ENCODE measurements at places on chromosomes 16 and 17.

DNA sequence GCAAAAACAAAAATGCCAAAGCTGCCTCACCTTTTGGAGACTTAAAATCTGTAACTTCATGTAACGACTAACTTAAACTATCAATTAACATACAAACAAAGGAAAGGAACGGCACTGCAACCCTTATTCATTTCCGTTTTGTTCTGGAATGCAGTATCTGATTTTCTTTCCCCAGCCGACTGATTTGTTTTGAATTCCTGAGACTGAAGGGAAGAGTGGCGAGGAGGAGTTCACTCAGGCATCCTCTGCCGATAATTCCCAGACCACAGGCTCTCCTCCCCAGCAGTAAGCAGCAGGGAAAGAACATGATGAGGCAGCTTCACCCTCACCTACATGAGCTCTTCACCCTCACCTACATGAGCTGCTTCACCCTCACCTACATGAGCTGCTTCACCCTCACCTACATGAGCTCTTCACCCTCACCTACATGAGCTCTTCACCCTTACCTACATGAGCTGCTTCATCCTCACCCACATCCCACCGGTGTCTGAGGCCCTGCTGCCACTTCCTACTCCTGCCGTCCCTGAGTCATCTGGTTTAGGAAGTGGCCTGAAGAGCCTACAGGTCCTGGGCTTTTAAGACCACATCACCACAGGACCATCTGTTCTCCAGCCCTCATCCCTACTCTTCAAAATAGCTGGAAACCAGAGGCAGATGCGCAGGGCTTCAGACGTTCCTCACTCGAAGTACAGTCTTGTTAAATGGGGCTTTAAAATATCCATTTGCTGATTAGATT lies 168.0 kb upstream of the RPH3AL start:
- DNase-seq: no peak

GRCh38 chr17:28001149-28001548 lies 41.3 kb upstream of the NLK start:
- DNase-seq: no peak

DNA sequence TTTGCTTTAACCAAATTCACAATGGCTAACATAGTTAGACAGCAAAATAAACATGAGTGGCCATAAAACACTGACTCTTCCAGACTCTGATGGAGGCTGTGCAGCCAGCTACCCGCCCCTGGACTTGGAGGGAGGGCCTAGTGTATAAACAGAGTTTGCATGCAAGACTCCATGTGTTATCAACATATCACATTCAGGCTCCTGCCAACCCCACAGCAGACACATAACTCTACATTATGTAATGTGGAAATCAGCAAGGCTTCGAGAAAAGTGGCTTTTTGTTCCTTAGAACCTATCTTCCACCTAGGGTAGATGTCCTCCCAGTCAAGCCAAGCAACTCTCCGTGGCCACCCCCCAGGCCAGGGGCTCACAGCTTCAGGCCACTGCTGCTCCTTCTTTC lies 19.3 kb upstream of the SOX9 start:
- no peak for DNase-seq

DNA sequence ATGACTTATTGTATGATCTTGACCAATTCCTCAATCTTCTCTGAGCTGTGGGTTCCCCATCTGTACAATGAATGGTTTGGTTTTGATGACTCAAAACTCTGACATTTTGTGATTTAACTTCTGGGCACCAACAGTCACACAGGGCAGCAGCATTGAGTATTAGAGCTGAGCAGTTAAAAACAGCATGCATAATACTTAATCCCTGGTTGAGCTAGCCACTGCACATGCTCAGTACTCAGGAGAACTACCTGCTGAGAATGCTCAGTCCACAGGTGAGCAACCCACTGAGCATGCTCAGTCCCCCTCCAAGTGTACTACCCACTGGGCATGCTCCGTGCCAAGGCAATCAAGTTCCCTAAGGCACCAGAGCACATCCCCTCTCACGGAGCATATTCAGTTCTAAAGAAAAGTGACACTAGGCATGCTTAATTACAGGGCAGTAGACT lies 68.7 kb downstream of the AIPL1 start:
- no peak for DNase-seq

DNA sequence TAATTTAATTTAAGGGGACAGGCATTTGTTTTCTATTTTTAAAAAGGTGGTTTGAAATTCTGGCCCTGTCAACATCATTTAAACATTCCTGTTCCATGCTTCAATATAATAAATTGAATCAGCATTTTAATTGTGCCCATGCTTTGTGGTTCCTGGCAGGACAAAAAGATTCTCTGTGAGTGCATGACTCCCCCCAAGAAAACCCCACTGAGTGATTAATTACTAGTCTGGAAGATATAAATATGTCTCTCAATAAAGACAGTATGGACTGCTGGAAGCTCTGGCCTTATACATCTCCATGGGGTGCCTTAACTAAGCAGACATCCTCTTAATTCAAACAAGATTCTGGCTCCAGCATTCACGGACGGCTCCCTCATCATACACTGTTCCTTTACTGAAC lies 95.0 kb upstream of the PSMD7 start:
- DNase-seq: no peak

DNA sequence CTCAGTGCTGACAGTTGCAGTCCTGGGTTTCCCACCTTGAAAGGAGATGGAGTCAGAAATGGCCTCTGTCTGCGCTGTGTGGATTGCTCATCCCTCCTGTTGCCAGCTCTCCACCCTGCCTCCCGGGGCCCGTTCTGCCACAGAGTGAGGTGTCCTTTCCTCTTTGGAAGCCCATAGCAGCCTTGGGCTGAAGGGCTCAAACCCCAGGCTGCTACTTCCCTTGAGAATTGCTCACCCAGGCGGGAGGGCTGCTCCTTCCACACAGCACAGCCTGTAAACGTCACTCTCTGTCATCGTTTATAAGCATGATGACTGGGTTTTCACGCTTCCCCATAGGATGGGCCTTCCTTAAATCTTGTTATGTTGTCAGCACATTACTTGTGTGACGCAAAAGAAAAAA lies 62.7 kb downstream of the FOXK2 start:
- DNase-seq: no peak

- DNase-seq: no peak
Measured at GRCh38 chr17:81309859-81310839, 15.0 kb upstream of the SLC38A10 start.

GRCh38 chr17:27868565-27868964 lies 24.6 kb downstream of the LYRM9 start:
- no peak for DNase-seq

- no peak for DNase-seq
Measured at GRCh38 chr17:38328620-38329019, 15.1 kb downstream of the GPR179 start.

GRCh38 chr17:3914312-3914670 lies 2.0 kb downstream of the P2RX1 start:
- DNase-seq: no peak

GRCh38 chr16:17266608-17267313 lies 204.0 kb downstream of the XYLT1 start:
- no peak for DNase-seq

DNA sequence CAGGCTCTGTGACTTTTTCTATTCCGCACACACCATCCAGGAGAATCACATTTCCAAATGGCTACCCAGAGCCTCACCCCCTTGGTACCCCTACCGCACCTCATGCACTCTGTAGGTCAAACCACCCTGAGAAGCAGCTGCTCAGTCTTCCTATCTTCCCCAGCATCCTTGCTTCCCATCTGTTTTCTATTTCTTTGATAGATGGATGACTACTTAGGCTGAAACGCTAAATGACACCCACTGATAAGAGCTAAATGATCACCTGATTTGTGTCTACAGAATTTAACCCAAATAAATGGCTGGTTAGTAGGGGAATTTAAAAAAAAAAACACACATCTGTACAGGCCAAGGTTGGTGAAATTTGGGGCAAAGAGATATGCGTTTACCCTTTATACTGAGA lies 17.6 kb upstream of the COX10 start:
- DNase-seq: no peak

GRCh38 chr16:64392456-64392855 lies 729.4 kb downstream of the CDH11 start:
- DNase-seq: no peak

DNA sequence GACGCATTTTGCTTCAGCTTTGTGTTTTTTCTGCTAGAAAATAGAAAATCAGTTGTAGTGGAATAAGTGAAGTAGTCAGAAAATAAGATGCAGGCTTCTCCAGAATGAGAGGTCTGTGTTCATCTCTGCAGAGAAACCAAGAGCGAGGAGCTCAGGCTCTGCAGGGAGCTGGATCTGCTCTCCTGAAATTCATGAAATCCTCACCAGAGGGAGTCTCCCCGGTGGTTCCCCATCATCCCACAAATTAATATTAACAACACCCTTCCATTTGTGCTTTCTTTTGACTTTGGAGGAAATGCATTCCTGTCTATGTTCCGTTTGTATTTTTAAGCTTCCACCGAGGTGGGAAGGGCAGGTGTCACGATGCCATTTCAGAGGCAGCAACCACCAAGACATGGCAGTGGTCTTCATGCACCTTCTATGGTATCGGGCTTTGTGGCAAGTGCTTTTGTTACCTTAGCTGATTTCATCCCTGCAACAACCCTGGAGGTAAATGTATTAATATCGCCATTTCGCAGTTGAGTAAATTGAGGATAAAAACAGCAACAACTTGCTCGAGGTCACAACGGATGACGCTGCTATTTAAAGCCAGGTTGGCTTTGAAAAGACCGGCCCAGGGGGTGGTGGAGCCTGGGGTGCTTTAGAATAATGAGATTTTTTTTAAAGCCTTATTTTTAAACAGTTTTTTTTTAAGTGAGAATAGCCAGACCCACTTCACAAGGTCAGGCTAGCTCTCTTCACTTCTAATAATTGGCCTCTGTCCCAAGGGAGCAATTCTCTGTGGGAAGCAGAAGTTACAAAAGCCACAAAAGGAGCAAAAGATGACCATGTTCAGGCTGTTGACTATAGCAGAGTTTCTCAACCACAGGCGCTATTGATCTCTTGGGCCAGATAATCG lies 367.6 kb upstream of the ERCC4 start:
- DNase-seq: no peak

- no peak for DNase-seq
Measured at GRCh38 chr16:78926723-78927210, 673.8 kb downstream of the MAF start.

DNA sequence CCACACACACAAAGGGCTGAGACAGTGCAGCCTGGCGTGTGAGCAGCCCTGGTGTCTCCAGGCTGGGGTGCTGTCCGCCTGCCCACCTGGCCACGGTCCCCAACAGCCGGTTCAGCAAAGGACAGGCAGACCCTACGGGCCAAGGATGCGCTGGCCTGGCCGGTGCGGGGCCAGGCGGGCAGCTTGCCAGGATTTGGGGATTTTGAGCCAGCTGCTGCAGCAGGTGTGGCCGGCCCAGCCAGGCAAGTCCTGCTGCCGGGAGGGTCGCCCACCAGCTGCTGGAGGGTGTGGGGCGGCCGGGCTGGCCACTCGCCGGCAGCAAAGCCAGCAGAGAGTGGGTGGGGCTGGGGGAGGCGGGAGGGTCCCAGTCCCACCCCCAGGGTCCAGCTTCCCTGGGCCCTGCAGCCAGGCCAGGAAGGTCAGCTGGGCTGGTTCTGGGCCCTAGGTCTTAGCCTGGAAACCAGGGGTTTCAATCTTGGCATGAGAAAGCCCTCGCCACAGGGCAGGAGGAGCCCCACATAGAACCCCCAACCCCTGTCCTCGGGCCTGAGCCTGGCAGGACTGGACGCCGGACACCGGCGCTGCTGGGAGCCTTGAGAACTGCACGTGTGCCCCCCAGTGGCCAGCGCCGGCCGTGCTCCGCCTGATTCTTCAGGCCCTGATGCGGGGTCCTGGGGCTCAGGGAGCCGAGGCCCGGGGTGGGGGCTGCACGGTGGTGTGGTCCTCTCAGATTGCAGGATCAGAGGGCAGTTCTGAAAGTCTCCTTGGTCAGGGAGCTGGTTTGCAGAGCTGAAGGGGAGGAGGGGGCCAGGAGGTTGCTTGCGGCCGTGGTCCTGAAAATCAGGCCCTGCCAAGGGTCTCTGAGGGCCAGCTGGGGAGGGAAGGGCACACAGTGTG lies 17.6 kb upstream of the SSTR5 start:
- DNase-seq: no peak

DNA sequence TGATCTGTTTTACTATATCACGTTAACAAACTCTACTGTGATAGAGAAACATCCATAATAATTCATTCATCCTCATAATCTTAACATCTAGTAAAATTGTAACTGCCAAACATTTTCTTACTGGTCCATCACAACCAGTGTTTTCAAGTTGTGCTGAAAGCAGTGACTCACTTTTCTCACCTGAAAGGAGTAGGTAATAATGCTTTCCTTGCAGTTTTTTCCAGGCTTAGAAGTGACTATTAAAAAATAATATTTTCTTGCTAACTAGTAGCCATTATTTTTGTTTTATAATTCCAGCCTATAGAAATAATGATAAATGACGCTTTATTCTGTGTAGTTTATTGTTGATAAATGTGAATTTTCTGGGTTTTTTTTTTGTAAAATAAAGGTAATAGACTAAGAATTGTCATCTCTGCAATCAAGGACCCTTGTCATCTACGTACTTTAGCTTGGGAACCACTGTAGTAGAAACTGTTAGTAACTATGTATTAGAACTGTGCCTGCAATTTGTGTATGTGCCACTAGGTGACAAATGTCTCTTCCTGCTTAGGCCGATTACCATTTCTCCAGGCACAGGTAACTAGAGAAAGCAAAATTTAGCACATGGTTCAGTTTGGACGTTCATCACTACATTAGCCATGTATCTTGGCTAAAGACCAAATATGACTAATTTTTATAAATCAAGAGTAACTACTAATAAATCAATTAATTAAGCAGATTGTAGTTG lies 409.4 kb upstream of the ERCC4 start:
- DNase-seq: no peak

- DNase-seq: no peak
Measured at GRCh38 chr17:79211061-79211770, 136.6 kb downstream of the ENGASE start.

GRCh38 chr16:49084628-49085390 lies 196.8 kb downstream of the CBLN1 start:
- DNase-seq: no peak

DNA sequence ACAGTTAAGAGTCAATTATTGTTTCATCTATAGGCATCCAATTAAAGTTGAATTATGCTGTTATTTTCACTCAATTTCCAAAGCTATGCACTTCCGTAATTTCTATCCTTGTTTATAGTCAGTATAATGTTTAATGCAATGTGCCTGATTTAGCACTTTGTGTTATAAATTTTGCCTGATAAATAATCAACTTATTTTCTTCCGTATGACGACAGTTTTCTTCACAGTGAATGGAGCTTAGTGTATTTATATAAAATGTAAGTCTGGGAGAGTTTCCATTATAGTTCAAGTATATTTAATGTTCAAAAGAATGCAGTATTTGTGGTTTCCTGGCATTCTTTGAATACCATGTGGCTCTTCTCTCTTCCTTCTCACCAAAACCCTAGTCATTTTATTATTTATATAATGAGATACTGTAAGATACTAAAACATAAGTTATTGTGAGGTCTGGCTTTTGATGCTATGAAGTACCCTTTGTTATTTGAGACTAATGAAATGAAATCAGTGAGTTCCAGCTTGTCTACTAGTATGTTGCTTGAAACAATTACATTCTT lies 240.6 kb downstream of the PRKCA start:
- no peak for DNase-seq

DNA sequence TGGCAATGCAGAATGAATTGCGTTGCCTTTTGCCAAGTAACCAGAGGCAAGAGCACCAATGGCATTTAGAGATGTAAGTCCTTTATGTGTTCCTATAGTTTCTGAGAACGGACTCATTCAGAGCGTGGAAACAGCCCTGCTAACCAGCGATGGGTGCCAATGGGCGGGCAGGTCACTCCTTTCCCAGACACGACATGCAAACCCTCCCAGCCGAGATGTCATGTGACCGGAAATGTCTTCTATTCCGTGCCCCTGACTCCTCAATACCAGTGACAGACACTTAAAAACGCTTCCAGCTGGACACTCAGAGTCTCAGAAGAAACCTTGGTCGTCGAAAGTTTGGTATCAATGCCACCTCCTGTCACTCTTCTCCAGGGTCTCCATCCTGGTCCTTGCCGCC lies 3.2 kb downstream of the FBF1 start:
- DNase-seq: no peak
